Activated T-cell treated with anti-CD3 and anti-CD28 coated beads for 4 hours (primary cell): ENCODE measurements at places on chromosomes 4 and X.

DNA sequence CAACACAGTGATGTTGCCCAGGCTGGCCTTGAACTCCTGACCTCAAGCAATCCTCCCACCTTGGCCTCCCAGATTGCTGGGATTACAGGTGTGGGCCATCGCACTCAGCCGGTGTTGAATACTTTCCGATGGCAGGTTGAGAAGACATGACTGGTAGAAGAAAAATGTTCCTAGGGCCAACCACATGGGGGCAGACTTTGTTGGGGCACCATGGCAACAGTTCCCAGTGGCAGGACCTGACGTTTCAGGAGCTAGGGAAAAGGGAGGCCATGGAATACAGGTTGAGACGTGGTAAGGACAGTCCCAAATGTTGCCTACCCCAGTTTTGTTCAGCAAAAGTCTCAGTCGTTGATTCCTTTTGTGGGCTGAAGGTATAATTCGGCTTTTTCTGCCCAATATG, 134.6 kb downstream of the ASMT start:
- no peak for DNase-seq

- no peak for DNase-seq
Observed at GRCh38 chrX:122641826-122642225, 542.3 kb upstream of the GRIA3 start.

DNA sequence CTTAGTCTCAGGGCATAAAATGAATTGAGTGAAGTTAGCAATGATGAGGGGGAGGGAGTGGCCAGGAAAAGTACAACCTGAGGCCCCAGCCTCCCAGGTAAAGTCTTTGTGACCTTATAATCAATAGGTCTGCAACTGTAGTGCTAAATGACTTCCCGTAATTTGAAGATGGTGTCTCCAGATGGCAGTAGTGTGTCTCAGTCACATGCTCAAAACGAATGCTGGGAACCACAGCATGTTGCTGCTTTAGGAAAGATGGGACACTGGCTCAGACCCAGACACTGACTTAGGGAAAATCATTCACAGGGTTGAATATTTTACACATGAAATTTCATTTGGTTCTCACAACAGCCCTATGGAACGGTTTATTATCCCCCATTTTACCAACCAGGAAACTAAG, 10.3 kb downstream of the SRPX2 start:
- no peak for DNase-seq

GRCh38 chrX:123308658-123309057, 124.6 kb downstream of the GRIA3 start:
- DNase-seq, result no peak

- no peak for DNase-seq
Observed at GRCh38 chr4:145301386-145302080, 121.1 kb upstream of the OTUD4 start.

DNA sequence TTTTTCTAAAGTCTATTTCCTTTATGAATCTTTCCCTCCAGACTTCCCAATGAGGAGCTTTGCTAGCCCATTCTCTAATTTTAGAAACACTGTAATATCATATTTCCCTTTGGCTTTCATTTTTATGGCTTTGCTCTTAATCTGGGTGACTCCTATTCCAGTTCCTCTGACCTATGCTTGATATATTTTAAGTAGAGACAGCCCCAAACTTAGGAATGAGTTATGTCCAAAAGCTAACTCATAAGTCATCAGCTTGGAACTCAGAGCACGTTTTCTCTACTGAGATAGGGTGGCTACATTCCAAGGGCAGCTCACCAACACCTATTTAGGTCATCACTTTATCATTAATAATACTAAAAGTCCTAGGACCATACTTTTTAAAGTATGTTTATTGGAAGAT, 77.8 kb downstream of the OR13H1 start:
- no peak for DNase-seq

GRCh38 chr4:17448689-17449088, 63.2 kb downstream of the QDPR start:
- DNase-seq, result no peak

GRCh38 chr4:56701161-56701480, 20.0 kb upstream of the HOPX start:
- no peak for DNase-seq

- DNase-seq, result no peak
Observed at GRCh38 chr4:142380052-142380602, 466.0 kb downstream of the INPP4B start.

- DNase-seq, result no peak
Observed at GRCh38 chrX:79147477-79147876, 3.0 kb downstream of the GPR174 start.

DNA sequence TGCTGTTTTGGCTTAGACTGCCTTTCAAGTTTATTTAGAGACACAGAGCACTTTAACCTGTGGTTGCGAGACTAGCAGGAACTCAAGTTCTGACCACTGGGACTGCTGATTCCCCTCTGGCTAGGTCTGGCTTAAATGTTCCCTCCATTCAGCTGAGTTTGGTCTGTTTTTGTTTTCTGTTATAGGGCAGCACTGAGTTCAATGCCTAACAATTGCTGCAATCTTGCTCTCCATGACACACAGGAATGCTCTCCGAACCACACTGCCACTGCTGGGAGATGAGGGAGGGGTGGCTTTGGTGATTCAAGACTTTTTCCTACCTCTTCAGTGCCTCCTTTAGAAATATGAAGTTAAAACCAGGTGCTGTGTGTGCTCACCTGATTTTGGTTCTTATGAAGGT, 106.3 kb upstream of the EOLA2 start:
- no peak for DNase-seq

- no peak for DNase-seq
Observed at GRCh38 chr4:13920901-13921300, 293.4 kb upstream of the BOD1L1 start.

DNA sequence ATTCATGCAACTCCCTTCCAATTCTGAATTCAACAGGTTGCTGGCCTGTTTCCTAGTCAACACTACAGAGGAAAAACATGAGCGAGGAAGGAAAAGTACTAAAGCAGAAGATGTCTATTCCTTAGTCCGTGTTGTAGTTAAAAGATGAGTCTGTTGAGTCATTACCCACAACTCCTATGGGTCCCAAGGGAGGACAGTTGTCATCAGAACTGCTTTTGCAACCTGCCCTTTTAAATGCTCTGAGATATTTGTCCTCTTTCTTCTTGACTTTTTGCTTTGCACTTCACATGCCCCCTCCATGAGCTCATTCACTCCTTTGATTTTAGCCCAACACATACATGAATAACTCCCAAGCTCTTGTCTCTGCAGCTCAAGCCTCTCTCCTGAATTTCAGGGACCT, 119.2 kb downstream of the CORIN start:
- DNase-seq, result no peak

DNA sequence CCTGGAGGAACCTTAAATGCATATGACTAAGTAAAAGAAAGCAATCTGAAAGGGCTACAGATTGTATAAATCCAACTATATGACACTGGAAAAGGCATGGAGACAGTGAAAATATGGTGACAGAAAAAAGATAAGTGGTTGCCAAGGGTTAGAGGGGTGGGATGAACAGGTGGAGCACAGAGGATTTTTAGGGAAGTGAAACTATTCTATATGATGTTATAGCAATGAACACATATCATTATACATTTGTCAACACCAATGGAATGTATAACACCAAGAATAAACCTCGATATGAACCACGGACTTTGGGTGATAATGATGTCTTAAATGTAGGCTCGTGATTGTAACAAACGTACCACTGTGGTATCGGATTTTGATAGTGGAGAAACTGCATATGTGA, 40.7 kb downstream of the NPY5R start:
- DNase-seq, result no peak

GRCh38 chrX:136616987-136617685, 30.8 kb upstream of the CD40LG start:
- DNase-seq, result no peak

GRCh38 chrX:119685225-119686066, 7.5 kb downstream of the SEPTIN6 start:
- DNase-seq, result peak; percentile 34

DNA sequence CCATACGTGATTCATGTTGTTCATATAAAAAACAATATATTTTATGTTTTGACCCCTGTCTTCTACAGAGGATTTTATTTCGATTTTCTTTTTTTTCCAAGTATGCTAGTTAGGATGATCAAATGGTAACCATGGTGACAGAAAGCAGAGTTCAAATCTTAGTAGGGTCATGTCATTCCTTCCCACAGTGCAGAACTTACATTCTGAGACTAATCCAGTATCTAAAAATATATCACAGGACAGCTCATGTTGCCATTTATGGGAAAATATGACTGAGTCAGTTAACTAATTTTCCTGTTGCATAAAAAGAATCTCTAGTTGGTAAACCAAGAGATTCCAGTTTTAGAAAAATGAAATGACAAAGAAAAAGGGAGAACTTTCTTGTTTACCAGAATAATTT, 209.5 kb downstream of the PARM1 start:
- DNase-seq, result no peak

- no peak for DNase-seq
Observed at GRCh38 chr4:85790582-85790981, 315.6 kb downstream of the ARHGAP24 start.

- DNase-seq, result no peak
Observed at GRCh38 chr4:38367642-38368174, 296.3 kb upstream of the KLF3 start.

GRCh38 chrX:121479406-121479805, 432.0 kb downstream of the GLUD2 start:
- no peak for DNase-seq

DNA sequence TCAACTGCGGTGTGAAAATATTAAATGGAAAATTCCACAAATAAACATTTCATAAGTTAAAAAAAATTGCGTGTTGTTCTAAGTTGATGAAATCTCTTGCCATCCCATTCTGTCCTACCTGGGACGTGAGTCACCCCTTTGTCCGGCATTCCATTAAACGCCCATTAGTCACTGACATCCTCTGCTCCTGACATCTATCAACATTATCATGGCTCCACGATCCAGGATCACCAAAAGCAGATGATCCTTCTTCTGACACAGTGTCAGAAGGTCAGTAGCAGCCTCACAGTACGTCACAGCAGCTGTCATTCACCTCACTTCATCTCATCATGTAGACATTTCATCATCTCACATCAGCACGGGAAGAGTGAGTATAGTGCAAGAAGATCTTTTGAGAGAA, 125.7 kb downstream of the ZNF827 start:
- no peak for DNase-seq

DNA sequence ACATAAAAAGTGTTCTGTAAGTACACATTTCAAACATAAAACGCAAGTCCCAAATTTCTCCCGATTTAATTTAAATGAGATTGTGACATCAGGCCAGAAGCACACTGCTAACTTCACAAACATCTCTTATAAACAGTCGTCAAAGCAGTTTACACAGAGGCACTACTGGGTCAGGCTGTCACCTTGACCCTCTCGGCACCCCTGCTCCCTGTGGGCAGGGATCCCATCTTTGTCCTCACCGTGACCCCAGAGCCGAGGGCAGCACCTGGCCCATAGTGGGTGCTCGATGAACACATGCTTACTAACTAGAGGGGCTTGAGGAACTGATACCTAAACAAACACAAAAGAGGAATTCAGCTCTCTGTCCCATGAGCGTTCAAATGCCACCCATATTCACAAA, 22.2 kb downstream of the QDPR start:
- DNase-seq, result no peak

GRCh38 chrX:94676285-94676684, 1002.3 kb downstream of the FAM133A start:
- no peak for DNase-seq

DNA sequence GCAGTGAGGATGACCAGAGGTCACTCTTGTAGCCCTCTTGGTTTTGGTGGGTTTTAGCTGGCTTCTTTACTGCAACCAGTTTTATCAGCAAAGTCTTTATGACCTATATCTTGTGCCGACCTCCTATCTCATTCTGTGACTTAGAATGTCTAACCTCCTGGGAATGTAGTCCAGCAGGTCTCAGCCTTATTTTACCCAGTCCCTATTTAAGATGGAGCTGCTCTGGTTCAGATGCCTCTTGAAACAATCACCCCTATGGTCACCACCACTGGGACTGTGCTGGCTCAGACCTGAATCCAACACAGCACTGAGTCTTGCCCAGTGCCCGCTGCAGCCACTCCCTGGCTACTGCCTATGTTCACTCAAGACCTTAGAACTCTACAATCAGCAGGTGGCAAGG, 49.4 kb downstream of the MCUB start:
- DNase-seq, result no peak

DNA sequence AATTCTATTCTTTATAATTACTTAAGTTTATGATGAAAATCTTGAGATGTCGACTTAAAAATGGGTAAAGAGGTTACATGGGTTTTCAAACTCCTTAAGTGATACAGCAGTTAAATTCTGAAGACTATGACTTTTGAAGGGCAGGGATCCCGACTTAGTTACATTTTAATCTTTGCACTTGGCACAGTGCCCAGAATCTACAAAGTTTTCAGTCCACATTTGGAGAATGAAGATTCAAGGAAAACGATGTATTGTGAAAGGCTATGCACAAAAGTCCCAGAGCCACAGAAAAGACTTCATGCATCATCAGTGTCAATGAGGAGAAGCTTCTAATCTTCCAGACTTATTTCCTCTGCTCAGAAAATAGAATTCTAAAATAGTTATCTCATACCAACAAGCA, 36.3 kb upstream of the GRPR start:
- DNase-seq, result no peak

- no peak for DNase-seq
Observed at GRCh38 chr4:19496756-19497155, 754.9 kb upstream of the SLIT2 start.

- peak; percentile 18 for DNase-seq
Observed at GRCh38 chr4:98996056-98996764, 689 bp downstream of the METAP1 start.

DNA sequence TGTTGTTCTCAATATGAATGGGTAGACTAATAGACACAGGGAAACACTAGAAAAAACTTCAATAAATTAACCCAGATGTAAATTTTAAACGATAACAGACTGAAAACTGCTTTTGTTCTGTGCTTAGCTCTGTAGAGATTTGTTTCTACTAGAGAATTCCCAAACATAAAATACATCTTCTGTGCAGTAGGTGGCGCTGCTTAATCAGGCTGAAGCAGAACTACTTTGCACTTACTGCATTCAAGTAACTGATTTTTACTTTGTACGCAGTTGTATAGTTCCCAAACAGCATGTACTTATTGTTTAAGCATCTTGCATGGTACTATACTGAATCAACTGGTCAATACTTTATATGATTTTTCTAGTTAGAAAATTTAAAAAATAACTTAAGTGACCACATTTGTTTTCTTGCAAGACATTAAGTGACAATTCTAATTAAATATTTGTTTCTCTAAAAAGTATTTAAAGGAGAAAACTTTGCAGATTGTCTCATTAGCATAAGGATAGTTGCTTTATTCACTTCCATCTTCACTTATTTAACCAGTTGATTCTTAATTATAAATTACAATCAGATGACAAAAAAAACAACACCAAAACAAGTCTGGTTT, 490.6 kb downstream of the IL15 start:
- DNase-seq, result peak; percentile 56
